ENCODE measurements at places on chromosomes 6 and 20.

DNA sequence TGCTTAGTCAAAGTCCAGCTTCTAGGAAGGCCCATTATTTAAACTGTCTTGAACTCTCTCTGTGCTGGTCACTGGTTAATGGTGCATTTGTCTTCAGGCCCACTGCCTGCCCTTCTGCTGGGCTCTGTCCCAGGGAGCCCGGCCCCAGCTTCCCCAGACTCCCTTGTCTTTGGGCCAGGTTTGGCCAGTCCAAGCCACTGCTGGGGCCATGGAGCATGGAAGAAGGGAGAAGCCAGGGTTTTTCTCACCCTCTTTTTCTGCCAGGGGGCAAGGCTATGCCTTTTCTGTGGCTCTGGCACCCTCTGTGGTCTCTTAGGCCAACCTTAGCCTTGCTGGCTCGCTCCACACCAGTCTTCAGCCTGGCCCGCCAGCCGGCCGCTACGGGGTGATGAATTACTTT, 390.0 kb upstream of the SULF2 start:
- no peak for DNase-seq

DNA sequence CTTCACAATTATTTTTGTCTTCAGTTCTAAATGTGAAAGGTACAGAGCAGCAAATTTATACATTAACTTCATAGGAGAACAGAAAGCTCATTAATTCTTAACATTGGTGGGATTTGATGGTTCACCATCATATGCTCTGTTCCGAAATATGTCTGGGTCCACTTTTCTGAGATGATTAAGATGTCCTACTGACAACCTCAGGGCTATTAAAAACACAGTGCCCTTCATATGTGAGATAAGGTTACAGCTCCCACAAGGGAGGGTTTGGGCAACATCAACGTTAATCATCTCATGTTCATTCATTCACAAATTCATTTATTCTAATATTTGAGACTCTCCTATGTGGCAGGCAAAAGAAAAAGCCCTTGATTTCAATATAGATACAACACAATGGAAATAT, 91.2 kb downstream of the ELOVL5 start:
- DNase-seq: no peak

DNA sequence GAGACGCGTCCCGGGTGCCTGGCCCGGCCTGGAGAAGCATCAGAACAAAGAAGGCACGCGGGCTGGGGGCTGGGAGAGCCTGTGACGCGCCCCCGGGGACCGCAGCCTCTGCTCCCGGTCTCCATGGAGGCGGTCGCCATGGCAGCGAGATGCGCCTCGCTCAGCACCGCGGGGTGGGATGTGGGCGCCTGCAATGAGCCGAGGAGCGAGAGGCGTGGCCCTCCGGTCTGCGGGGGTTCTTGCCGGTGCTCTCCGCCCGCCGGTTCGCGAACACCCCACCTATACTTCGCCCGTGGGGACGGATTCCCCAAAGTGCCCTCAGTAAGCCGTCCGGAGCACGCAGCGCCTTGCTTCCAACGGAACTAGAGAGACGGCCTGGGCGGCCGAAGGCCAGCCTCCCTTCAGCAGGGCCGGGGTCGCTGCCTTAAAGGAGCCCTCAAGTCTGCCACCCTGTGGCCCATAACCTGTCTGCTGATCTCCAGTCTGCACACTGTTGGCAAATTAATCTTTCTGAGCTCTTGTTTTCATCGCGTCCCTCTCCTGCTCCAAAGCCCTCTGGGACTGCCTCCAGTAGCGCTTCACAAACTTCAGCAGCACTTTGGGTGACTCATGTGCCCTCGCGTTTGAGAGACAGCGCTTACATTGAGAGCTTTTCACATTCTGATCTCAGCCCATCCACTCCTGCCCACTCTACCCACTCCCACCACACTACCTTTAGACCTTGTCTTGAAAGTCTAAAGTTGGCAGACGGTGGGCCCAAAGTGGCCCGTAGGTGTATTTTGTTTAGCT, 983 bp upstream of the ADISSP start:
- peak; percentile 89 for DNase-seq

GRCh38 chr6:108560463-108561308, at the start of gene FOXO3:
TSS of gene FOXO3 (plus strand) at chr6:108560917. CDS start at chr6:108561209, 292 bp downstream.
- DNase-seq: peak; percentile 58

- DNase-seq: no peak
Measured at GRCh38 chr20:62059401-62059800, 6.3 kb downstream of the TAF4 start.

- DNase-seq: no peak
Measured at GRCh38 chr6:20182069-20182468, 30.2 kb downstream of the MBOAT1 start.

DNA sequence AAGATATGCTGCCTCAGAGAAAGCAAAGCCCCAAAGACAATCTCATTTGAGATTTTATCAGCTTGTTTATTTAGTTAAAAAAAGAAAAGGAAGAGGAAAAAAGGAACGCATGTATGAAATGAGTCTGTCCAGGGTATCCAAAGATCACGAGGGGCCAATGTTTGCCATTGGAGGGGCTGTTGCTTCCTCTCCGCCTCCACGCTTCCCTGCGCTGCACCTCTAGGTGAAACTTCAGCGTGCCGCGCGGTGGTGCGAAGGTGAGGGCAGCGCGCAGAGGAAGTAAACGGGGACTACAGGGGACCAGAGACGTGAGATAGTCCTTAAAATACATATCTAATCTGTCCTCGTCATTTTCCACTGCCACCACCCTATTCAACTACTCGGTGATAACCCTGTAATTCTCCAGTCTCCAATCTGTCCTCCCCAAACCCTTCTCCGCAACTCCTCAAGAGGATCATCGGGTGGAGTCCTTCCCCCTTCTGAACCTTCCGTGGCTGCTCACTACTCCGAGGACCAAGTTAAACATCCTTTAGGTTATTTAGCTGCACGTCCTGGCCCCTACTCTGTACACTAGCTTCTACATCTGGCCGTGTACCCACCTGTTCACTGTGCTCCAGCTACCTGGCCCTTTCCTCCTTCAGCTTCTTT, 1.1 kb upstream of the DCBLD1 start:
- DNase-seq: peak; percentile 49

DNA sequence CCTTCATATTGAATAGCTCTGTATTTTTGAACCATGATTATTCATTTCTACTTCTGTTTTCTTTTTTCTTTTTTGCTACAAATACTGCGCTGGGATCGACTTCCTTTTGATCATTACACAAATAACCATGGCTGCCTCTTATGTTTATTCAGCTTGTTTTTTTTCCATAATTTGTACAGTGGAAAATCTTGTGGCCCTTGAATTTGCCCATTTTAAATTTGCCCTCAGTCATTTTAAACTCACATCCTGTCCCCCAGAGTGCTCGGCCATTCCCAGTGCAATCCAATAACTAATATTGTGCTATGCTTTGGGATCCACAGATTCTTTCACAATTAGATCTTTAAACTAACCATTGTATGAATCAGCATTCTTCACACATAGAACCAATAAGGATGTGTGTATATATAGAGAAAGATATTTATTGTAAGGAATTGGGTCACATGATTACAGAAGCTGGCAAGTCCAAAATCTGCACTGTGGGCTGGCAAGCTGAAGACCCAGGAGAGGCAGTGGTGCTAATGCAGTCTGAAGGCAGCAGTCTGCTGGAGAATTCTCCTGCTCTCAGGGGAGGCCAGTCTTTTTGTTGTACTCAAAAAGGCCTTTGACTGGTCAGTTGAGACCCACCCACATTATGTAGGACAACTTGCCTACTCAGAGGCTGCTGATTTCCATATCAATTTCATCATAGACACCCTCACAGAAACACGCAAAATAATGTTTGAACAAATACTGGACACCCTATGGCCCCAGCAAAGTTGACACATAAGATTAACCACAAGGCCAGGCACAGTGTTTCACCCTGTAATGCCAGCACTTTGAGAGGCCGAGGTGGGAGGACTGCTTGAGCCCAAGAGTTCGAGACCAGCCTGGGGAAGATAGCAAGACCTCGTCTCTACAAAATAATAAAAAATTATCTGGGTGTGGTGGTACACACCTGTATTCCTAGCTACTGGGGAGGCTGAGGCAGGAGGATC, 147.1 kb downstream of the MTHFD1L start:
- no peak for DNase-seq

DNA sequence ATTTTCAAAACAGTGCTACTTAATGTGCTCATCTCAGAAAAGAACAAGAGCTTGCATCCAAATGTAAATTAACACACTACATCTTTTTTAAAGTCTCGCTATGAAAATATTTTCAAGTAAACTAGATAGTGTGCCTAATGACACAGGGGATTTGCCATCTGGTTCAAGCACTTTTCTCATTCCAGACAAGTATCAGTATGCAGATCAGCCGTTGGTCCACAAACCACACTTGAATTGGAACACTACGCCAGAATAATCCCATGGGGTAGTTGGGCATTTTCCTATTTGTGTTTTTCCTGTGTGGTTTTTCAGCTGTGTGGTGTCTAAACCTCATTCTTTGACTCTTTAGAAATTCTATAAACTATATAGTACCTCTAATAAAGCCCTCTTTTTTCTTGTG, 256.2 kb downstream of the EPHA7 start:
- DNase-seq: no peak

DNA sequence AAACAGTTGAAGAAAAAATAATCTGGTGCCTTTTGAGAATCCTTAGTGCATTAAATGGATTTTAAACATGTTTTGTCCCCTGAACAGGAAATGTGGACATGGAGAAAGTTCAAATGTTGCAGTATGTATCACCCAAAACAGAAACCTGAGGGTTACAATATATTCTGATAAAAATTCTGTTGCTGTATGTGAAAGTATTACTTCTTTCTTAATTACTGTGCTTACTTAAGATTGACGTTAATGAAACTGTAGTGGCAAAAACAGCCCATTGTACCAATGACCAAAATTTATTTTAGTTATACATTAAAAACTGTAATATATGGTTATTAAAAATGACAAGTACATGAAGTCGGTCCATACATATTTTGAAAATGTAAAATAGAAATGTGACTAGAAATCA, 100.6 kb downstream of the PRDM1 start:
- DNase-seq: no peak

DNA sequence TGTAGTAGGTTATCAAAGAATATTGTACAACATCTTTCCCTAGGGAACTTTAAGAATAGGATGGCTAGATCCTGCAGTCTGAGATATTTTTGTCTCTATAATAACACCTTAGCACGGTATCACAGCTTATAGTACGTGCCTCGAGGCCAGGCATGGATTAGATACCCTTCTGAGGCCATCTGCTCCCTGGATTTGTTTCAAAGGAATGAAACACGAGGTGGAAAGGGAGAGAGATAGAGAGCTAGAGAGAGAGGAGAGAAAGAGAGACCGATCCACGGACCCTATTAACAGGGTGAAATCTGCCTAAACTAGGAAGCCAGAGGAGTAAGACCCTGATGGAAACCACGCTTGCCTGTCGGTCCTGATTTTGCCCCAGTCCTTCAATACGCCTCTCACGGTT, 92.5 kb downstream of the CD83 start:
- no peak for DNase-seq

GRCh38 chr6:135419162-135419561, 78.4 kb downstream of the AHI1 start:
- no peak for DNase-seq

- DNase-seq: no peak
Measured at GRCh38 chr6:42340511-42340910, 111.2 kb downstream of the TRERF1 start.

DNA sequence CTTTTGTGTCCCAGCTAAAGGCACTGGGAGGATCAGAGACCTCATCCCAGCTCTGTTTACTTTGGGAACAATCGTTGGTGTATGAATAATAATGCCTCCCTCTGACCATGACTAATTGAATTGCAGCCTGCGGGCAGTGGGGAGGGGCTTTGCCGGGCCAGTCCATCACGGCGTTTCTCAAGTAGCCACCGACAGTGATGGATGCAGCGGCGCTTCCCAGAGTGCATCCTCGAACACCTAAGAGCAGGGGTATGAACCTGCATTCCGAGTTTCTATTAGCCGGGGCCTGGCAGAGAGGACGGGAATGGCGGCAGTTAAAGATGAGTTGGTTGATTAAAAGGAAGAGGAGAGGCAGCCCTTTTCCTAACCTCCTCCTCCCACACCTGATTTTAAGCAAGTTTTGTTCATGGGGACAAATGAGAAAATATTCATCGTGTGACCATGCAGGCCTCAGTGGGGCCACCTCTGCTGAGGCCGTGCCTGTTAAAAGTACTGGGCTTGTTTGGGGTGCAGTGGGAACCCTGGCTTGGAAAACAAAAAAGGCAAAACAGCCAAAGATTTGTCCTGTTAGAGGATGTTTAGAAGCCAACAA, 154.1 kb downstream of the FOXA2 start:
- DNase-seq: no peak

DNA sequence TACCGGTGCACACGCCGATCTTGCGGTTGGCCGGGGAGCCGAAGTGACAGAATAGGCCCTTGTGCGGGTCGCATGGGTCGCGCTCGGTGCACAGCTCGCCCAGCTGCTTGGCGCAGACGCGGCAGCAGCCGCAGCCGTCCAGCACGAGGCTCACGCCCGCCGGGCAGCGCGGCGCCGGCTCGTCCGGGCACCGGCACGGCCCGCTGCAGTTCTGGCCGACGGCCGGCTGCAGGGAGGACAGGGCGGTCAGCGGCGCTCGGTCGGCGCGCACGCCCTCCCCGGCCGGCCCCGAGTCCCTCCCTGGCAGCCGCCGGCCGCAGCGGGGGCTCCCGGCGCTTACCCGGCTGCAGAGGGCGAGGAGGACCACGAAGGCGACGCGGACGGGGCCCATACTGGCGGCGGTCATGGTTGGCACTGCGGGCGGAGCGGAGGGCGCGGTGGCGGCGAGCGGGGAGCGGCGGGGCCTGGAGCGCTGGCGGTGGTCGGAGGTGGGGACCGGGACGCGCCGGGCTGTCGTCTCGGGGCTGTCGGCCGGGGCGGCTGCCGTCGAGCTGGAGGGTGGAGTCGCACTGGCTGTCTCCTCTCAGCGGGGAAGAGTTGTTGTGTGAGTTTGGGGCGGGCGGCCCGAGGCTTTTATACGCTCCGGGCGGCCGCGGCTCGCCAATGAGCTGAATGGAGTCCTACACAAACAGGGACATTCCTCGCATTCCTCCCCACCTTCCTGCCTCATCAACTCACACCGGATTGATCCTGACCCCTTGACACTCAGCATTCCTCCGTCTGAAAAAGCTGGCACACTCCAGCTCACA, at the start of gene CCN2:
Gene CCN2, minus strand, starts transcription at position 606 of the 809 bp plus-strand sequence. Its CDS starts 200 bp downstream, at position 406.
- peak; percentile 13 for DNase-seq

DNA sequence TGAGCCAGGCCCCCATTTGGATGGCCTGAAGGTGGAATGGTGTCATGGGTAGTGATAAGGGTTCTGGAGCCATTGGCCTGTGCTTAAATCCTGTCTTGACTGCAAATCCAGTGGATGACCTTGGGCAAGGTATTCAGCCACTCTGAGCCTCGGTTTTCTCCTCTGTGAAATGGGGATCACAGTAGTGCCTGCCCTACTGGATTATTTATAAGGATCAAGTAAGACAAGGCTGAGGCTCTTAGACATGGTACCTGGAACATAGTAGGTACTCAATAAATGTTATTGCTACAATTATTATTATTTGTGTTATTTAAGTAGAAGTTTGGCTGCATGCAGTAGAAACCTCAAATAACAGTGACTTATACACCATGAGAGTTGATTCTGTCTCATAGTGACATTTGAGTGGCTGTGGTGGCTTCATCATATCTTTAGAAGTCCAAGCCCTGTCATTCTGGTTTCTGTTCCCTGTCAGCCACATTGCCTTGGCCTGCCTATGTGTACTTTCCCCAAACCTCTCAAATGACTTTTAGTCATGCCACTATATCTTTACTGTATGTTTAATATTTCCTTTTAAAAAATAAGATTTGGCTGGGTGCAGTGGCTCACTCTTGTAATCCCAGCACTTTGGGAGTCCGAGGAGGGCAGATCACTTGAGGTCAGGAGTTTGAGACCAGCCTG, 37.6 kb upstream of the CHMP4B start:
- peak; percentile 69 for DNase-seq

GRCh38 chr20:2756056-2756611, 44.3 kb downstream of the CPXM1 start:
- peak; percentile 28 for DNase-seq
